ENCODE measurements at places on chromosomes 12 and 14. TPM values are rescaled to one million over a fixed set of nuclear protein-coding genes. Genes with fewer than 3 reads are reported as not detected.

Gene VCPKMT
- 18.4 TPM for polyA plus RNA-seq

Gene CLEC6A
- not detected for polyA plus RNA-seq

Gene GZMH
- not detected for polyA plus RNA-seq

Gene RNASE4
- polyA plus RNA-seq: 1.9 TPM

Gene RND1
- 1.5 TPM for polyA plus RNA-seq

DNA sequence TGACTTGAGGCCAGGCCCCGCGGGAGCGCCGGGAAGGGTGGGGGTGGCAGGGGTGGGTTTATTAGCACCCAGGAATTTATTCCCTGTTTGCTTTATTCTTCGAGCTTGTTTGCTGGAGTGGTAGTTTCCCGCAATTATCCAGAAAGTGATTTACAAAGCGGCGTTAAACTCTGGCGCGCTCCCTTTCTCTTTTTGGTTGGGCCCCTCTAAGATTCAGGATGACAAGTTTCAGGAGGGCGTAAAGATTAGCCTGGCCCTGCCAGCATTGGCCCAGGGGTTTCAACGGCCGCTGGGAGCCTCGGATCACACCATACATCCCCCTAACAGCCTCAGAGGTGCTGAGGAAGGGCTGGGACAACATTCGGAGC lies 444 bp upstream of the NKX2-8 start:
- no peak for DNase-seq

GRCh38 chr12:47247418-47247817 lies 167.7 kb upstream of the AMIGO2 start:
- DNase-seq: no peak

DNA sequence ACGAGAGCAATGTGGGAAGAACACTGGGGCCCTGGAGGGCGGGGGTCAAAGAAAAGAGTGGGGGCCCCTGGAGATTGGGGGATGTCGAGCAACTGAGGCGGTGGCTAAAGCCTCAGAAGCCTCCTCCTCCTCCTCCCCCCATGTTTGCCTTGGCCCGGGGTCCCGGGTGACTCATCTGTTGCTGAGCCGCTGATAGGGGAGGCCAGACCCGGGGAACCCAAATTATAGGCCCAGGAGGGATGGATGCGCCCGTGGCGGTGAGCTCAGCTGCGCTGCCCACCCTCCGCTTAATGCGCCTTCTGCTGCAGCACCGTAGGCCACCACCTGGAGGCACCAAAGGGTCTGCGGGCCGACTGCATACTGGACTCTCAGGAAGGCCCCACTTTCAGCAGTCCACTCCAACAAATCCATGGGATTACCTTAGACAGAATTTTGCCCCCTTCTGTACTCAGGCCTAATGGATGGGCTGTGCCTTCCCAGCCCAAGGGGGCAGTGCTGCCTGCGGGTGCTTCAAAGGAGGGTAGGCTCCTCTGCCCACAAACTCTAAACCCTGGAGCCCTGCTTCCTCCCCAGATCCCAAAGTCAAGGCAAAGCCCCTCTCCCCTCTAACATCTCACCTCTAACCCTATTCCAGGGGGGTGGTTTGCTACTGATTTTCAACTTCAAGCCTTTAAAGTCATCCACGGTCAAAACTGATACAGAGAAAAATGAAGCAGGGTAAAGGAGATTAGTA lies 2.6 kb upstream of the WNT10B start:
- DNase-seq: no peak

DNA sequence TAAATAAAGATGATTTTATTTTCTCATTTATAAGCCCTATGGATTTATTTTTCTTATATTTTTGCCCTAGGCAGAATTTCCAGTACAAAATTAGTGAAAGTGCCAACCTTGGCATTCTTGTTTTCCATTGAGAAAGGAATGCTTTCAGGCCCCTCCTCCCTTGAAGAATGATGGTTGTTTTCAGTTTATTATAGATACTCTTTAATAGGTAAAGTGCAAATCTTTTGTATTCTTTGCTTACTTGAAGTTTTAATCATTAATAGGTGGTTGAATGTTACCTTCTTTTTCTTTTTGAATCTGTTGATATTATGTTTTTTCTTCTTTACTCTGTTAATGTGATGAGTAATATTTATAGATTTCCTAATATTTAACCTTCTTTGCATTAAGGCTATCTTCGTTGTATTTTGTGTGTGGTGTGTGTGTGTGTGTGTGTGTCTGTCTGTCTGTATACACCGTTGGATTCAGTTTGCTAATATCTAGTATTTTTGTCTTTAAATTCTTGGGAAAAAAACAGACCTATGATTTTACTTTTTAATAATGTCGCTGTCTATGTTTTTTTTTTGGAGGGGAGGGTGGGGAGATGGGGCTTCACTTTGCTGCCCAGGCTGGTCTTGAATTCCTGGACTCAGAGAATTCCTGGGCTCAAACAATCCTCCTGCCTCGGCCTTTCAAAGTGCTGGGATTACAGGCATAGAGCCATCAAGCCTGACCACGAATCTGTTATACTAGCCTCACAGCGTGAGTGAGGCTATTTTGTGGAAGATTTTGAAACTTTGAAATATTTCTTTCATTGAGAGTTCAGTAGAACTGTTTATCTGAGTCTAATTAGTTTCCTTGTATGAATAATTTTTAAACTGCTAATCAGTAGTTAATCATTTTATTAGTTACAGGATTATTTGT lies 13.5 kb downstream of the SRGAP1 start:
- DNase-seq: no peak

DNA sequence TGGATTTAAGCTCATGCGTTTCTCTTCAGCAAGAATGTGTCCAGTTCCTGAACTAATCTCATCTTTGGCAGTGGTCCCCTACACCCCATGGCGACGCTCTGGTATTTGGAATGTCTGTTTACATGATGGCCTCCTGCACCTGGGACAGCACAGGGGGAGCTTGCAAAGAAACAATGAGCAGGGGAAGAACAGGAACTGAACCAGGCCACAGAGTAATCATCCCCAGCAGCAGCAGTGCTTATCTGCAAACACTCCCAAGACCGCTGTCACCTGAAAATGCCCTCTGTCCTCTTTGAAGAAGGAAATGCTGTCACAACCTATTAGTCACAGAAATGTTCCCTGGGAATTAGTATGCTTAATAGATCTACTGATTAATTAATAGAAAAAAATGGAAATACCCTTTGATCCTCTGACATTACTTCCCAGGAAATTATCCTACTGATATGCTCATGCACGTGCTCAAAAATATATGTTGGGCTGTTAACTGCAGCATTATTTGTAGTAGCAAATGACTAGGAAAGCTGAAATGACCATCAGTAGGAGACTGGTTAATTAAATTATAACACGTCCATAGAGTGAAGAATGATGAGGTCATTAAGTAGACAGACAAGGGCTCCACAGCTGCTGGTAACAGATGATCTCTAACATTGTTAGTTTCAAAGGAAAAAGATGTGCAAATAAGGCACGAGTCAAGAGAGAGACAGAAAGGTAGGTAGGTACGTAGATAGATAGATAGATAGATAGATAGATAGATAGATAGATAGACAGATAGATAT lies 279.3 kb upstream of the FLRT2 start:
- DNase-seq: no peak

DNA sequence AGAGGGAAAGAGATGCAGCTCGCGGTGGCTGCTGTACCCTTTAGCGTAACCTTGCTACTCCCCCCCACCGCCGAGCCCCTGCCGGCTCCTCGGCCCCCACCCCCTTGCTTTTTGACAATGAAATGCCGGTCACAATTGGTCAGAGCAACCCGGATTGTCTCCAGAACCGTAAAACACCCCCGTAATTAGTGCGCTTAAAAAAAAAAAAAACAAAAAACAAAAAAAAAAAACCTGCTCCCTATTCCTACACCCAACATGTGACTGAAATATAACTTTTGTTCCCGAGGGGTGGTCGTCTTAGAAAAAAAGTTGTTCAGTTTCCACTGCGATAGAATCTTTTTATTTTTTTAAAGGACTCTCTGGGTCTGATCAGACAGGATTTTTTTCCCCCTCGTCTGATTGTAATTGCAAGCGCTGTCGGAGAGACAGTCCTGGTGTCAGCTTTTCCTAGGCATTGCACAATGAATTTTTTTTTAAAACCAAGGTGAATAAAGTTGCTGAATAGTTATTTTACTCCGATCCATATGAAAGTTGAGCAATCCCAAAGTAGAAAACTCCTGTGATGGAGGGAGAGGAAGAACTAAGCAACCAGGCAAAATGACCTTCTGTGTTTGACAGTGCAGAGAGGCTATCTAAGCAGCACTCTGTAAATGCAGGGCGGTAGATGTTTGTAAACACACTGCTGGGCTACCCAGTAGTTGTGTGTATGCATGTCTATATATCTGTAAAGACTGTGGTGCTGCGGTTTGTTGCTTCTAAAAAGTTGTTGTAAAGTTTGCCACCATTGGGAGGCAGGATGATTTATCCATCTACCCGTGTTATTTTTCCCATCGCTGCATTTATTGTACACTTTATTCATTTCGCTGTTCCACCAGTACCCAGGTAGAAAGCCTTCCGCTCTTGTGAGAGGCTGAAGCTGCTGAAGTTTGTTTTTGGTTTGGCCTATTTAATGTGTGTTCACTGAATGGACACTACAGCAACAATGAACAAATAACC lies 1.1 kb downstream of the ETV6 start:
- peak; percentile 40 for DNase-seq

GRCh38 chr12:27966870-27967269 lies 5.7 kb downstream of the PTHLH start:
- no peak for DNase-seq

DNA sequence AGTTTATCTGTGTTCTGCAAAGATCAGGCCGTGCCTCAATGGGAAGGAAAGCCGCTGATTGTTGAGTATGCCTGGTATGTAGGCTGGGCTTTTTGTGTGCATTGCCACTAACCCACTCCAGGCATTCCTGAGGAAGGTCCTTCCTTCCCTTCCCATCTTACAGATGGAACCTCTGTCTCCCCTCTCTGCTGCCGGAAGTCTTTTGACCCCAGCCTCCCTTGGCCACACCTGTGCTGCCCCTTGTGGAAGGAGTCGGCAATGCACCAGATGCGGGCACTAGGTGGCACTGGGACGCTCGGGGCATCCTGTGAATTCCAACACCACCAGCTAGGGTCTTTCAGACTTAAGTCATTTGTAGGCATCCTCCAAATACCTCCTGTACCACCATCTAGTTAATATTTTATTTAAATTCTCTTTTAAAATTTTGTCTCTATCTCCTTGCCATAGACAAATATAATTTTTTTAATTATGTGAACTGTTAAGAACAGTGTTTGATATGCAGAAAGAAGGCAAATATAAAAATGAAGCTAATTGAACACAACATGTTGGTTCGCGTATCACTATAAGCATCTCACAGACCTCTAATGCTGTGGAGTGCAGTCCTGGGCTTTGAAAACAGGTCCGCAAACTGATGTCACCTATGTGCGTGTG lies 99.6 kb downstream of the RIN3 start:
- DNase-seq: no peak

- no peak for DNase-seq
These were observed 219.5 kb downstream of the KLHL28 start for GRCh38 chr14:44742202-44742601.

- no peak for DNase-seq
These were observed 516.7 kb upstream of the TMEM132C start for GRCh38 chr12:127750076-127750840.

- DNase-seq: no peak
These were observed 203.1 kb downstream of the PTPRO start for GRCh38 chr12:15525441-15525840.

DNA sequence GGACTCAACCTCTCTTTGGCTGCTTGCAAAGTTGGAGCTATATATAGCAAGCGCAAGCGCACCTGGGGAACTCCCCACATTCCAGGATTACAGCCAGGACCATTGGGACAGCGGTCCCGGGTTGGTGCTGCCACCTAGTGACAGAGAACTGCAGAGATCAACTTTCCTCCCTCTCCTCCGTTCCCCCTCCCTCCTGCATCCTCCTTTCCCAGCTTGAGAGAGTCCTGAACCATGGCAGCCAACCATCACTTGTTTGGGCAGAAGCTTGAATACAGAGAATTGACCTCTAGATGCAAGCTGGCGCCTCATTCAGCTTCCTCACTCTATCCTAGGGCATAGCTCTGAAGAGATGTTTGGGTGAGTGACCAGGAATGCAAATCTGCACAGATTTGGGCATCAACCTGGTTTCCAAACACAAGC lies 17.4 kb upstream of the FLVCR2 start:
- no peak for DNase-seq

DNA sequence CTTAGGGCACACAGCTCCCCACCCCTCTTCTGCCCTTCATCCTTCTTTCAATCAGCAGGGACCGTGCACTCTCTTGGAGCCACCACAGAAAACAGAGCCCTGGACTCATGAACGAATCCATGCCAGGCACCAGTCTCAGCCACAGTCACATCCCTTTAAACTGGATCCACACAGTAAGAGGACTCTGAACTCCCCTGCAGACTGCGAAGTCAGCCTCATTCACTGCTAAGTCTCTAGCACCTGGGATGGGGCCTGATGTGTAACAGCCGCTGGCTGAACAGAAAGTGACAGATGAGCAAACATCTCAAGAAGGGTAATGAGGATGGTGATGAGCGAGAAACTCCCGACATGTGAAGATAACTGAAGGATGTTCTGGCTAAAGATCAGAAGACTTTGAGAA lies 45.8 kb upstream of the IQSEC3 start:
- DNase-seq: no peak

DNA sequence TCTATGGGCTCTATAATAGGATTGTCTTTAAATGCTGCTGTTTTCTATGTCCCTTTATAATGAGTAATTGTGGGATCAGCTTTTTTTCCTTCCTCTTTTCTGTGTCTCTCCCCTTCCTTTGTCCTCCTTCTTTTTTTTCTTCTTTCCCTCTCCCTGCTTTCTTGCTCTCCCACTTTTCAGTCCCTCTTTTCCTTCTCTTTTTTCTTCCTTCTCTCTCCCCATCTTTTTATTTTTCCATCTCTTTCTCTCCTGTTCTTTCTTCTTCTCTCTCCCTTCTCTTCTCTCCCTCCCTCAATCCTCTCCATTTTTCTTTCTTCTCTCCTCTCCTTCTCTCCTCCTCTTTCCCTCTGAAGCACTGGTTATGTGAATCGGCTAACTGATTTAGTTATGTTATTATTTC lies 62.5 kb upstream of the RD3L start:
- no peak for DNase-seq

GRCh38 chr12:103832048-103832997 lies 8.7 kb downstream of the NT5DC3 start:
- no peak for DNase-seq
